ENCODE measurements at places on chromosomes 6 and 20.

GRCh38 chr6:34531580-34532201 is 24.4 kb downstream of the SPDEF start:
- DNase-seq: no peak

DNA sequence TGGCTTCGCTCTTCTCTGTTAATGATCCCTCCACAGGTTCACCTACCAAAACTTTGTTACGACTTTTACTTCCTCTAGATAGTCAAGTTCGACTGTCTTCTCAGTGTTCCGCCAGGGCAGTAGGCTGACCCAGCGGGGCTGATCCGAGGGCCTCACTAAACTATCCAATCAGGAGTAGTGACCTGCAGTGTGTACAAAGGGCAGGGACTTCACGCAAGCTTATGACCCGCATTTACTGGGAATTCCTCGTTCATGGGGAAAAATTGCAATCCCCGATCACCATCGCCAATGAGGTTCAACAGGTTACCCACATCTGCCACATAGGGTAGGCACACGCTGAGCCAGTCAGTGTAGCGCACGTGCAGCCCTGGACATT is 771.4 kb upstream of the DEFB115 start:
- DNase-seq: no peak

DNA sequence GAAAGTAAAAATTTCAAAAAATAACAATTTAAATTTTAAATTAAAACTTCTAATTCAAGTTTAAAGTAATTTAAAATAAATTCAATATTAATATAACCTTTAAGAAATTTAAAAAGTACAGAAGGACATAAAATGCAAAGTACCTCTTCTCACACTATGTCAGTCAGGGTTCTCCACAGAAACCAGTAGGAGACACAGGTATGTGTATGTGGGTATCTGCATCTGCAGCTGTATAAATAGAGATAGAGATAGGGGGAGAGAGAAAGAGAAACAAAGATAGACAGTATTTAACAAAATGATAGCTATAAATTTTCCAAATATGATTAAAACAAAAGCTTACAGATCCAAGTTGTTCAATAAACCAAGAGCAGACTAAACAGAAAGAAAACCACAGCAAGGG is 190.8 kb downstream of the ERMARD start:
- DNase-seq: no peak

DNA sequence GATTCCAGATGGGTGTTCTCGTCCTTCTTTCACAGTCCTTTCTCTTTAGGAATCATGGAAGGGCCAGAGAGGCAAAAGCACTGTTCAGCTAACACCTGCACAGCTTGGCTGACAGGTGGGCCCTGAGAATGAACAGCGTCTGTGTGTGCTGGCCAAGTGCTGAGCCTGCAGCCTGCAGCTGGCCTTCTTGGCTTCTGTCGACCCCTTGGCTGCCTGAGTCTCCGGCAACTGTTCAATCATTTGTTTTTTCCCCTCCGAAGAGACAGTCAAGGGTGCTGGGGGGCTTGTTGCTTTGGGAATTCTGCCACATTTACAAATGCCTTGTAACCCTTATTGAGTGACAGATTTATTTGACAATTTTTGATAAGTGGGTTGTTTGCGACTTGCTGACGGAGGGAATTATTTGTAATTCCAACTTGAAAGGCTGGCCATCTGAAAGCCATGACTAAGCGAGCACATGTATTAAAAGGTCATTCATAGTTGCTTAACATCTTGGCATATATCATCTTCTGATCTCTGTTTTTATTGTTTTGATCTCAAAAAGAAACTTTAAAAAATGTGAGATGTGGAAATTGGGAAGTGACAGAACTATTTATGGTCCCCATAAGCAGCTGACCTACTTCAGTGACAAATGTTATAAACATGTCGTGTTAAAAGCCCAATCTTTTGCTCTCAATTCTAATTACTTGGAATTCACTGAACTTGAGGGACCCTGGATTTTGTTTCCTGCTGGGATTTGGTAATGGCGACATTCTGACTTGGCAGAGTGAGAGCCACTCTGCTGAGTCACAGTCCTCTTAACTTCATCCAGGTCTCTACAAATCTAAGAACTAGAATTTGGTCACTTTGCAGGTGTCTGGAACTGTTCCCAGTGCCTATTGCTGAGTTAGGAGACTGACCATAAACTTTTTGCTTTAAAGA is 41.9 kb upstream of the FERMT1 start:
- no peak for DNase-seq

DNA sequence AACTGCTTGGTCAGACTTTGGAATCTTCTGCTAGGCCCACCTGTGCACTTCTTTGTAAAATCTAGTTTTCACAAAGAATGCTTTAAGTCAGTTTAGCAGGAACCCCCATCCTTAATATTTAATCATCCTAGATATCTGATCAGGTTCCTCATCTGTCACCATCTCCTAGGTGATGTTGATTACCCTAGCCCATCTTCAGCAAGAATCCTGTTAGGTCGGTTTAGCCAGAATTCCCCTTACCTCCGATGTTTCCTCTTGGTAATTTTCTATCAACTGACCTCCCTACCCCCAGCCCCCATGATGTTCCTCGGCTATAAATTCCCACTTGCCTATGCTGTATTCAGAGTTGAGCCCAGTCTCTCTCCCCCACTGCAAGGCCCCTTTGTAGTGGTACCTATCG is 2.7 kb upstream of the ZNF341 start:
- no peak for DNase-seq

GRCh38 chr6:22078802-22079545 is 217.9 kb downstream of the PRL start:
- no peak for DNase-seq

DNA sequence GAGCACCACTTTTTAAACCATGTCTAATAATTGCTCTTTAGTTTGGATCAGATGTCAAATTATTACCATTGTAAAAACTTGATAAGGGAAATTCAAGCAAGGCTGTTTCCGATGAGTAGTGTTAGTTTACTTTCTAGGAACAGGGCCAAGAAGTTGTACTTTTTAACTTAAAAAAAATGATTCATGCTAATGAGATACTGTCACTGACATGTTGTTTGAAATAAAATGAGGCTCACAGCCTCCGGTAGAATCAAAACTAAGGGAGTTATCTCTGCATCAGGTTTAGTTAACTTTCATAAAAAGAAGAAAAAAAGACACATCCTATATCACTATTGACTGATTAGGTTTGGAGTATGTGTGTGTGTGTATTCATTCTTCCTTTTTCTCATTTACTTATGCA is 55.2 kb upstream of the SUPT3H start:
- no peak for DNase-seq

- DNase-seq: no peak
Observed at GRCh38 chr6:27136978-27137814, 110.3 kb upstream of the PRSS16 start.

DNA sequence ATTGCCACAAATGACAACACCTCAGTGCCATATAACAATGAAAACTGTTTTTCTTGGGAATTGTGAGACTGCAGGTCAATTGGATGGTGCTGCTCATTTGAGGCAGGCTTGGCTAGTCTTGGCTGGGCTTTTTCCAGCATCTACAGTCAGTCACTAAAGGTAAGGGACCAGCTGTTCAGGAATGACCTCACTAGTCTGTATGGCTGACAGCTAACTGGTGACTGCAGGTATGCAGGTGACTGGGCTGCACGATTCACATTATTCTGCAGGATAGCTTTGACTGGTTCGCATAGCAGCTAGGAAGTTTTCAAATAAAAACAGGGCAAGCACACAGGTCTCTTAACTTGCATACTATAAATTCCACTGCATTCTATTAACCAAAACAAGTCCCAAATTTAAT is 22.1 kb upstream of the HMGCLL1 start:
- no peak for DNase-seq

DNA sequence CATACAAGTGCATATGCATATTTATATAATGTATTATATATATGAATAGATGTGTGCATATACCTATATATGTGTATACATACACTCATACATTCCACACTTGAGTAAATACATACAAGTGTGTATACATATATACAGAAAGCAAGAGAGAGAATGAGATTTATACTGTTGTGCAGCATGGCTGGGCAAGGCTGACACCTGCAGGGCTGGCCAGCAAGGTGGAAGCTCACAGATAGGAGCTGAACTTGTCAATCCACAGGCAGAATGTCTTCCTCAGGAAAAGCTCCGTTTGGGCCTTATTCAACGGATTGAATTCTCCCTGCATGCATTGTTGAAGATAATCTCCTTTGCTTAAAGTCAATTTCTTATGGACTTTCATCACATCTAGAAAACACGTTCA is 256.7 kb downstream of the ZNF217 start:
- DNase-seq: no peak

DNA sequence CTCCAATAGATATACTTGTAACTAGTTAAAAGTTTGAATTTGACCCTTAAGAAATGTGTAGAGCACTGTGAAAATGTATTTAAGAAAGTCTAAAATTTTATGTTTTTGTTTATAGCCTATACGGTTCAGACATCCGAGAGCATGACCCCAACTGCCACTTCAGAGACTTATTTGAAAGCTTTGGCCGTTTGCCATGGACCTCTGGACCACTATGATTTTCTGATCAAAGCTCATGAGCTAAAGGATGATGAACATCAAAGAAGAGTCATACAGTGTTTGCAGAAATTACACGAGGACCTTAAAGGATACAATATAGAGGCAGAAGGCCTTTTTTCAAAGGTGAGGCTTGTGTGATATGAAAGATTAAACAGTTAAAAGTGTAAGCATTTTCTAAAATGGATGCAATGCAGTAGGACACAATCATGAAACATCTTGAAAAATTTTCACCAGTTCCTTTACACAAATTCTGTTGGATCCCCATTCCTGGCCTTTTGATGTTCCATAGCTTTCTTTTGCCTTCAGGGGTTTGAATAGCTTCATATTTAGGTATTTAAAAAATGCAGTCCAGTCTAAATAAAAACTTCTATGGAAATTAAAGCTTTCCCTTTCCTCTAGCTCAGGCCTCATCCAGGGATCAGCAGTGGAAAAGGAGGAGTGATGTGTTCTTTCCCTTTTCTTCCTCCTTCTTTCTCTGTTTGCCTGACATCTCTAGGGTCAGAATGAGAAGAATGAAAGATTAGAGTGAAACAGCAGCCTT is 29.0 kb downstream of the AFG1L start:
- no peak for DNase-seq

GRCh38 chr20:49824206-49824605 is 11.6 kb downstream of the SLC9A8 start:
- DNase-seq: no peak

GRCh38 chr6:108727966-108728730 is 120.1 kb upstream of the ARMC2 start:
- no peak for DNase-seq

DNA sequence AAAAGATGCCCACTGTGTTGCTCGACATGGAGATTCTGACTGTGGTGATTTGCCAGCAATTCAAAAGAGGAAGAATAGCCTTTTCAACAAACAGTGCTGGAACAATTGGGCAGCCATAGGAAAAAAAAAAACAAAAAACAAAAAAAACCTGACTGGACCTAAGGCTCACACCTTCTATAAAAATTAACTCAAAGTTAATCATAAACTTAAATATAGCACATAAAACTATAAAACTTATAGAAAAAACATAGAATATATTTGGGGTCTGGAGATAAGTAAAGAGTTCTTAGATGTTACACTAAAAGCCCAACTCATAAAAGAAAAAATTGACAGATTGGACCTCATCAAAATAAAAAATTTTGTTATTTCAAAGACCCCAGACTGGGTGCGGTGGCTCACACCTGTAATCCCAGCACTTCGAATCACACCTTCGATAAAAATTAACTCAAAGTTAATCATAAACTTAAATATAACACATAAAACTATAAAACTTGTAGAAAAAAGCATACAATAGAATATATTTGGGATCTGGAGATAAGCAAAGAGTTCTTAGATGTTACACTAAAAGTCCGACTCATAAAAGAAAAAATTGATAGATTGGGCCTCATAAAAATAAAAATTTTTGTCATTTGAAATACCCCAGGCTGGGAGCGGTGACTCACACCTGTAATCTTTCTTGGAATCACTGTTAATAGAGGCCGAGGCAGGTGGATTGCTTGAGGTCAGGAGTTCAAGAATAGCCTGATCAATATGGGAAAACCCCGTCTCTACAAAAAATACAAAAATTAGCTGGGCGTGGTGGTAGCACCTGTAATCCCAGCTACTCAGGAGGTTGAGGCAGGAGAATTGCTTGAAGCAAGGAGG is 115.6 kb upstream of the FAM83B start:
- DNase-seq: no peak

- DNase-seq: no peak
Observed at GRCh38 chr6:37284781-37285180, 26.8 kb upstream of the TMEM217 start.

- DNase-seq: peak; percentile 99
Observed at GRCh38 chr6:45445749-45446549, 68.2 kb upstream of the SUPT3H start.

DNA sequence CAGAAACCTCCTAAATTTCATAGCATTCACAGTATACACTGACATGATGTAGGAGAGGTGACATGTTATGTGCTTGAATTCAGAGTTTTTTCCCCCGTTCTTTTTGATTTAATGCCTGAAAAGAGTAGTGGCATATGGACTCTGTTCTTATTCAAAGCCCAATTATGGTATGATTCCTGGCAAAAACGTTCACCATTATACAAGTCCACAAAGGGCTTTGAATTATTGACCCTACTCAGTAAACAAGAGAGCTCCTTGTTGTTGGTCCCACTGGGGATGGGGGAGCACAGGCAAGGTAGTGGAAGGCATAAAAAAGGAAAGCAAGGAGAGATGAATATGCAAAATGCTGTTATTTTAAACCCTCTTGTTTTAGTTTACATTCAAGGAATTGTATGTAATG is 136.0 kb upstream of the AHI1 start:
- DNase-seq: no peak

DNA sequence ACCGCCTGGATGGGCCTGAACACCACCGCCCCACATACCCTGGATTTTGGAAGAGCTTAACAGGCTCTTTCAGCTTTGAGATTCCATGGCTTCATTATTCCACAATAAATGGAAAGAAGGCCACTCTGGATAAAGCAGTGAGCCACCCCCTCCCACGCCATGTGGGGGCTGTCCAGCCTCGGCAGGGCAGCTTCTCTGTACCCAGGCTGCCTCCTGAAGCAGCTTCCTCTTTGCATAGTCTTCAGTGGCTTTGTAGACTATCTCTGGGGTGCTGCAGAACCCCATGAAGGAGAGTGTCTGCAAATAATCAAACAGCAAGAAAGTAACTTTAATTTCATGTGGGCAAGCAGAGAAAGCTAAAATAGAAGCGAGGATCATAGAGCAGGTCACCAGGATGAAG is 96.6 kb upstream of the NXT1 start:
- no peak for DNase-seq

GRCh38 chr6:162702446-162702845 is 25.1 kb downstream of the PRKN start:
- no peak for DNase-seq

- DNase-seq: no peak
Observed at GRCh38 chr6:111848262-111848812, 24.9 kb downstream of the FYN start.

GRCh38 chr6:126051791-126052190 is 65.5 kb downstream of the TRMT11 start:
- no peak for DNase-seq

All from HS-27A (cell line).